ENCODE measurements at places on chromosomes 2 and 18.

DNA sequence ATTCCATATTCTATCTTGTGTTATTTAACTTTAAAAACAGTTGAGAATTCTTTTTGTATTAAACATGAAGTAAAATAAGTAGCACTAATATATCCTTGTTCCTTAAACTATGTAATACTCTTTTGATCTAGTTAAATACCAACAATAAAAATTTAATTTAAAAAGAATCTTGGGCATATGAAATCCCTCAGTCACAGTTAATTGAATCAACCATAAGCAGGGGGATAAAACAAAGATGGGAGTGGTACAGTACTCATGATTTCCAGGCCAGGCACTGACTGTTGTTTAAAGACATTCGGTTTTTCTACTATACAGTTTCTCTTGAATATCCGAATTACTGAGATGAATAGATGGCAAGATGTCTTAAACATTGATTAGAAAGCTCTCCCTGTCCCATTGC, 99.5 kb downstream of the TAF4B start:
- DNase-seq = no peak

DNA sequence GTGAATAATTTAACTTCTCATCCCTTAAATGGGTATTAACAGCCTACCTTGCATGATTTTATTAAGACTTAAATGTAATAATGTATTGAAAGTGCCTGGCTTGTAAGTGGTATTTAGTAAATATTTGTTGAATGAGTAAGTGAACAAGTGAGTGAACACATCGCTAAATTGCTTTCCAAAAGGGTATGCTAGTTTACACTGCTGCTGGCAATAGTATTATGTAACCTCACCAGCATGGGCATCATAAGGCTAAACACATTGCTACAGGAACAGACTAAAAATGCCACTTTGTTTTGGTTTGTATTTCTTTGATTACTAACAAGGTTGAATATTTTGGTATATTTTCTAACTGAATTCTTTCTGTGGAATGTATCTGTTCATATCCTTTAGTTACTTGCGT, 9.8 kb downstream of the WDR43 start:
- no peak for DNase-seq

DNA sequence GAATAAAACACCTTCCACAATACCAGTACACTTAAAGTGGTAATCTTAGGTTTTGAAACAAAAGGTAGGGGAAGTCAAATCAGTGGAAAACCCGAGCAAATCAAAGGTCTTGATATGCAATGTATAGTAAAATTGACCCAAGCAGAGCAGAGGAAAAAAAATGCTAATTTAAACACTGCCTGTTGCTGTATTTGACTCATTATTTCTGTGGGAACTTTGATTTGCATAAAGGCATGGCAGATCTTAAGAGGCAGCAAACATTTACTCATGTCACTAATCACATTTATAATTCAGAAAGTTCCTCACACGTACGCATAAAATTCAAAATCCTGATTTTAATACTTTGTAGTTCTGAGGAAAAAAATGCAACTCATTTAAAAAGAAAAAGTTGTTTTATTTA, 64.4 kb downstream of the IKZF2 start:
- no peak for DNase-seq

GRCh38 chr18:42025974-42026625, 71.1 kb downstream of the PIK3C3 start:
- no peak for DNase-seq

DNA sequence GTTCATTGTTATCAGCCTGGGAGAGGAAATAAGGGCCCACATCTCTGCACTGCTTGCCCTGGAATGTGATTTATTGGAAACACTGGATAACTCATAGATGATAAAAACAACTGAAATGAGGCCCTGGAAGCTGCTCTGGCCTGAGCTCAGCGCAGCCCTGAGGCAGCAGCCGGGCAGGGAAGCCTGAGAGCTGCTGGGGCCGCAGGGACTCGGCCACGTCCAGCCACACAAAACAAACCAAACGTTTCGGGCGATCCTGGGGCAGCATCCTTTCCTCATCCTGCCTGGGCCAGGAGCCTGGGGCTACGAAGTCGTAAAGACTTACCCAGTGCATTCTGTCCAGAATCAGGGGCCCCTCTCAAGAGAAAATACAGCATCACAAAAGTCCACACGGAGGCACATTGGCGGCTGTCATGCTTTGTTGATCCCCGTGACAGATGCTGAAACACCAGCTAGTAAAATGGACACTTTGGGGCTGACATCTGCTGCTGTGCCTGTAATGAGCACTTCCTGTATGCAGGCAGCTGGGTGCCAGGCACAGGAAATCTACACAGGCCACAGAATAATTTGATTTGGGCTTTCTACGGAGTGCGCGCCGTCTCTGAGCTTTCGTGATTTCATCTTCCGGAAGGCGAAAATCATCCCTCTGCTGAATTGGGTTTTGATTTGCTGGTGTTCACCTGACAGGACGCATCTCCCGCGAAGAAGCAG, 250.6 kb downstream of the EIPR1 start:
- no peak for DNase-seq

- no peak for DNase-seq
Observed at GRCh38 chr18:37578886-37579513, 13.4 kb upstream of the CELF4 start.

DNA sequence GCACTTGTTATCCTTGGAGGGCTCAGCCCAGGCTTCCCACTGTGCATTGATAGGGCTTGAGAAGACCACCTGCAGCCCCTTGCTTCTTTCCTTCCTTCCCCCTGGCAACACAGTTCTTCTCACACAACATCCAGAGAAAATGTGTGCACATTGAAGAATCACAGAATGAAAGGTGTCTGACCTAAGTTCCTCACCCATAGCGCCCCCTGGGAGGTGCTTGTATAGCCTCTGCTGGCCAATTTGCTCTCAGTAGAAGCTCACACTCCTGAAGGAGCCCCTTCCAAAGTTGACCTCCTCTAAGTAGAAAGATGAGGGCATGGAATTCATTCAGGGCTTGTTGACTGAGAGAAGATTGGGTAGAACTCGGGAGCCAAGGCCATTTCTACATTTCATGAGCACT, 758.4 kb upstream of the KLHL29 start:
- no peak for DNase-seq

- DNase-seq = no peak
Observed at GRCh38 chr2:128292599-128293425, 25.9 kb downstream of the HS6ST1 start.

GRCh38 chr2:122451040-122451439, 695.6 kb downstream of the TSN start:
- no peak for DNase-seq
